ENCODE measurements at places on chromosomes 12 and 14.

DNA sequence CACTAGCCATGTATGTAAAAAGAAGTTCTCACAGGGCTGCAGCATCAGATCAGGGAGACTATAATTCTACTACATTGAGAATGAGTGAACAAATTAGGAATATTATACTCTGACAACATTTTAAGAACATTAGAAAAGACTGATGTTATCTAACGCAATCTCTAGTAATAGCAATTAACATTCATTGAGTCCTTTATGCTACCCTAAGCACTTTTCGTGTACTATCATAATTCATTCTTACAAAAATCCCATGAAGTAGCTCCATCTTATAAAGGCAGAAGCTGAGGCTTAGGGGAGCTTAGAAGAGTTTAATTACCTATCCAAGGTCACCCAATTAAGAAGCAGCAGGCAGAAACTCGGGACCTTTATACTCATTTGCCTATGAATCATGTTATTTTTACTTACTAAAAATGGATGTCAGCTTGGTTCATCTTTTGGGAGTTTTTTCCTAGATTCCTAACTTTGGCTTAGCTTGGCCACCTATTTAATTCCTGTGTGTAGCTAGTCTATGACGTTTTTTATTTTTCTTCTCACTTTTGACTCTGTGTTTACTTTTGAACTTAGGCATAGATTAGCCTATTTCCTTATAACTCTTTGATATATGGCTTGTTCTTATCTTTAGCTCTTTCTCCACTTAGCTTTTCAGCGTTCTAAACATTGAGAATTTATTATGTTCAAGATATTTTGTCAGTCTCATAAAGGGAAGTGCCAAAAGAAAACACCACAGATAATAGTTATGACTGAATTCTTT lies 333.5 kb upstream of the DCN start:
- no peak for DNase-seq

GRCh38 chr14:75280291-75280830 lies 1.7 kb downstream of the FOS start:
- no peak for DNase-seq

- no peak for DNase-seq
These were observed 79.4 kb upstream of the DCN start for GRCh38 chr12:91261820-91262676.

GRCh38 chr14:58778202-58778601 lies 140.4 kb downstream of the DACT1 start:
- DNase-seq = no peak

DNA sequence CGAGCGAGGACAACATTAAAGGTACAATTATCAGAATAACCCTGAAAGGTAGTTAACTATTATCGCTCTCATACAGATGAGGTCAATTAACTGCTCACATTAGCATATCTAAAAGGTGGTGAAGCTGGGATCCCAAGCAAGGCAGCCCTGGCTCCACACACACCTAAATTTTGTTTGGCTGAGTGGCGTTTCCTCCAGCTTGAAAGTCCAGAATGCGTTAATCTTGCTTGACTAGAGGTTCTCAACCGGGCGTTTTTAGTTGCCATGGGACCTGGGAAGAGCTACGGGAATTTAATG lies 531 bp downstream of the DLGAP5 start:
- DNase-seq = no peak

DNA sequence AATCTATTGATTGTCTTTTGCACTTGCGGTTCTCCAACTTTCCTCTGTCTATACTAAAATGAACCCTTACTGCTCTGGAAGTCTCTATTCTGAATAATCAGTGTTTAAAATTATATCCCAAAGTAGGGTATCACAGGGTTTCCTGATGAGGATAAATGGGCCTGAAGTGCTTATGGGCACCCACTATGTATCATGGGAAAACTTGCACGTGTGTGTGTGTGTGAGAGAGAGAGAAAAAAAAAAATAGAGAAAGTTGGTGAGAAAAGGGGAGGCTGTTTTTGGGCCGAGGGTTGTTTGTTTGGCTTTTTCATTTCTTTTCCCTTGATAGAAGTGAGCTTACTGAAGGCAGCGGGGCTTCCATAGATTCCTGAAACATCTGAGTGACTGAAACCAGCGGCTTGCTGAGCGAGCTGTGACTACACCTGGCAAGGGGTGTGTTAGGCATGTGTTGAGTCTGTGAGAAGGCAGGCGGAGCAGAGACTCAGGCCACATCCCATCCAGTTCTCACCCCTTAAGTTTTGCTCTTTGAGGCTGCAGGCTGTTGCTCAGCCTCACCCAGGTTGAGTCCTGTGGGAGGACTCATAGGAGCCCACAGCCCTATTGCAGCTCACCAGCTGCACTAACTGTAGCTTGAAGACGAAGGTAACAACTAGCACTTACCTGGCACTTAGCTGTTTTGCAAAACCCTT lies 17.2 kb downstream of the PPFIBP1 start:
- DNase-seq = no peak

Data from urothelium cell line (cell line).